ENCODE measurements at places on chromosomes 12 and 14.
A peak's percentile ranks its signal among the peaks of the same experiment; 100 is the strongest.

GRCh38 chr12:41225179-41225578 lies 37.1 kb downstream of the PDZRN4 start:
- no peak for DNase-seq

DNA sequence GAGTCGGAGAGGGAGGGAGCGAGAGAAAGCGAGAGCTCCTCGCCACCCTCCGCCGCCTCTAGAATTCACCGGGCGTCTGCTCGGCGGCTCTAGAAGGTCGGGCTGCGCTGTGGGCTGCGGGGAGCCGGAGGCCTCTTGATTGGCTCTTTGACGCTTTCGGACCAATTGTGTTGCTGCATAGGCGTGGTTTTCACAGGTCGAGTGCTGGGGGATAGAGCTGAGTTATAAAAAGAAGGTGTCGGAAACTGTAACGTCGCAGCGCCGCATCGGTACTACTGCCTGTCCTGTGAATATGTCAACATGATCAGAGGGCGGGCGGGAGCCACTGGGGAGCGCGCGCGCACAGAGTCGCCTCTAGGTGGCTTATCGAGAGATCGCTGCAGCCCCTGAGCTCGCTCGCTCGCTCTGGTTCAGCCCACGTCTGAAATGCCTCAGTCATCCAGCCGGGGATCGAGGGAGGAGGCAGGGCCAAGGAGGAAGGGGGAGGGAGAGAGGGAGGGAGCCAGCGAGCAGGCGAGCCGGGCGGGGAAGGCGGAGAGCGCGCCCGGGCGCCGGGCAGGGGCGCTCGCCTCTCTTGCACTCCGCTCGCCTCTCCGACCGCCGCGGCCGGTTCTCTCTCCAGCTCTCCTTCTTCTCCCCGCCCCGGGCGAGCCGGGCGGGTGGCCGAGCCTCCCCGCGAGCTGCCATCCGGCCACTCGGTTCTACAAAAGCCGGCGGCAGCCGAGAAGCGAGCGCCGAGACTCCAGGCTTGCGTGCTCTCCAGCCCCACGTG lies at the start of gene TBX3:
Gene TBX3, minus strand, starts transcription at position 78 of the 772 bp plus-strand sequence. CDS start 975 bp downstream, outside the sequence.
- peak; percentile 36 for DNase-seq

DNA sequence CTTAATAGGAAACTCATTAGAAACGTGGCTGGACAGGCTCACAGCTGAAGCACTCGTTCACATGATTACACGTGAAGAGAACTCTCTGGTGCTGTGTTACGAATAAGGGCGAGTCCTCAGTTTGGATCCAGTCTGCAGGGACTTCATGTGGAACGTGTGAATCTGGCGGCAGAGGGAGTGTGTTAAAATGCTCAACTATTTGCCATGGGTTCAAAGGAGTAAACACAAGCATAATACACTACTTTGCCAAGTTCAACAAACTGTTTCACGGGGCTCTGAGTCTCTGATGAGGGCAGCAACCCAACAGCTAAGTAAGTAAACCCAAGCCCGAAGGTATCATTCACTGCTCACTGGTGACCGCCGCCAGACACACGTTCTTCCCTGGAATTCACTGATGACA lies 42.4 kb downstream of the NUAK1 start:
- no peak for DNase-seq

GRCh38 chr12:111367661-111368221 lies 1.2 kb downstream of the PHETA1 start:
- no peak for DNase-seq

- DNase-seq = no peak
Measured at GRCh38 chr12:55469291-55469690, 647 bp downstream of the OR6C70 start.

DNA sequence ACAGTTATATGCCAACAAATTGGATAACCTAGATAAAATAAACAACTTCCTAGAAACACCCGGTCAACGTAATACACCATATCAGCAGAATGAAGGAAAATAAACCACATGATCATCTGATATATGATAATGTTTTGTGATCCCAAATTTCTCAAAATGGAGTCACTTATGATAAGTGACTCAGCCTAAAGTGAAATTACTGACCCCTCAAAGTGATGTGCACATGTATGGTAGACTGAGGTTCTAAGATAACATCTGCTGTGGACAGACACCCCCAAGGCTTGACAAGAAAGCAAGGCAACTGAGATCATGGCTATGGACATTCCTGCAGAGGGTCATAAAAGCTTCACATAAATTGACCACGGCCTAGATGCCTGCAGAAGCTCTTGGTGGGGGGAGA lies 105.1 kb upstream of the DCN start:
- DNase-seq = no peak

DNA sequence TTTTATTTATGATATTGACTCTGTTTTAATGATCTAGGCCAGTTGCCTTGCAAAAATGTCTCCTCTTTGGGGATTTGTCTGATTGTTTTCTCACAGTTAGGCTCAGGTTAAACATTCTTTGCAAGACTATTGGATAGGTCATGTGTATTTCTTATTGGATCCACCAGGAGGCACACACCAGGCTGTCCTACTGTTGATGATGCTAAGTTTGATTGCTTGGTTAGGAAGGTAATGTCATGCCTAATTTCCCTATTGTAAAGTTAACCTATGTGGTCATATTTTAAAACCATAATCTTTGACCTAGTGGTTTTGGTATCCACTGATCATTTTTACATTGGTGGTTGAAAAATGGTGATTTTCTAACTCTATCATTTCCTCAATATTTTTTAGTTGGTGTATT lies 137.1 kb downstream of the BRMS1L start:
- DNase-seq = no peak

DNA sequence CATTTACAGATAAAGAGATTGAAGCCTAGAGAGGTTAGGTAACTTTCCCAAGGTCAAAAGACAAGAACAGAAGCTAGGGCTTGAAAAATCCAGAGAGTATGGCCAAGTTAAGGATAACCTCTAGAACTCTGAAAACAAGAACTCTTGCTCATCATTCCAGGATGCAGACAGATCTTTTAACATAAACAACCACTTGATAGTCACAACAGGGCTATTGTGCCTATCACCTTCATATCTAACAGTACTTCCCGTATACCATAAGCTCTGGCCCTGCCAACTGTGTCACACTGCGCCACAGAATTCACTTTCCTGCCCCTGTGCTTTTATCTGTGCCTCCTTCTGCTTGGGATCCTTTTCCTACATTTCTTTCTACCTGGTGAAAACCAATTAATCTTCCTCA lies 18.2 kb downstream of the ERP29 start:
- no peak for DNase-seq

DNA sequence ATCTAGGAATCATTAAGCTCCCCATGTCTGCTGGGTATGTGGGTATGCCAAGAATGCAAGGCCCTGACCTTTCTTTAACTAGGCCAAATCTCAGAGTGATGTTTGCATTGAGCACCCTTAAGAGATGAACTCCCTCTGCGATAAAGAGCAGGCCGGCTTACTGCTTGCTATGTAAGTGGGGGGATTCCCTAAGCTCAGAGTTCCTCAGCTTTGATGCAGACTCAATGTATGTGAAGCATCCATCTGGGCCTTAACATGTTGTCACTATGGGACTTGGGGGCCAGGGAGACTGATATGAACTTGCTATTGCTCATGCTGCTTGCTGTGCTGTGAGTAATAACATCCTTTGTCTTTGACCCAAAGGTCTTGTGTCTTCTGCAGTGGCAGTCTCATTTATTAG lies 149.7 kb downstream of the C12orf75 start:
- DNase-seq = no peak

DNA sequence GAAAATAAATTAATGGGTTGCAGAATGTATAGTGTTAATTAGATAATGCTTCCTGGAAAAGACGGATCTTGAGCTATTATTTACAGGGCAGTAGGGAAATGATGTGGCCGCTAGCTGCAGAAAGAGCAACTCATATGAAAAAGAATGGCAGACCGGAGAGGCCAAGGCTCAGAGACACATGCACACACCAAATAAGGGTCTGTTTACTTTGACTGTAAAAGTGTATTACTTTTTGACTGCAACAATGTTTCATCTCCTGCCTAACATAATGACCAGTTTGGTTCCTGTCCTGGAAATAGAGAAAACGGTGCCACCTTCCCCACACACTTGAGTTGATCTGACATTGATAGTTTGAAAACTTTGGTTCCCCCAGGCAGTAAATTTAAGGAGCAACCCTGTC lies 290.9 kb downstream of the CACNA1C start:
- no peak for DNase-seq

DNA sequence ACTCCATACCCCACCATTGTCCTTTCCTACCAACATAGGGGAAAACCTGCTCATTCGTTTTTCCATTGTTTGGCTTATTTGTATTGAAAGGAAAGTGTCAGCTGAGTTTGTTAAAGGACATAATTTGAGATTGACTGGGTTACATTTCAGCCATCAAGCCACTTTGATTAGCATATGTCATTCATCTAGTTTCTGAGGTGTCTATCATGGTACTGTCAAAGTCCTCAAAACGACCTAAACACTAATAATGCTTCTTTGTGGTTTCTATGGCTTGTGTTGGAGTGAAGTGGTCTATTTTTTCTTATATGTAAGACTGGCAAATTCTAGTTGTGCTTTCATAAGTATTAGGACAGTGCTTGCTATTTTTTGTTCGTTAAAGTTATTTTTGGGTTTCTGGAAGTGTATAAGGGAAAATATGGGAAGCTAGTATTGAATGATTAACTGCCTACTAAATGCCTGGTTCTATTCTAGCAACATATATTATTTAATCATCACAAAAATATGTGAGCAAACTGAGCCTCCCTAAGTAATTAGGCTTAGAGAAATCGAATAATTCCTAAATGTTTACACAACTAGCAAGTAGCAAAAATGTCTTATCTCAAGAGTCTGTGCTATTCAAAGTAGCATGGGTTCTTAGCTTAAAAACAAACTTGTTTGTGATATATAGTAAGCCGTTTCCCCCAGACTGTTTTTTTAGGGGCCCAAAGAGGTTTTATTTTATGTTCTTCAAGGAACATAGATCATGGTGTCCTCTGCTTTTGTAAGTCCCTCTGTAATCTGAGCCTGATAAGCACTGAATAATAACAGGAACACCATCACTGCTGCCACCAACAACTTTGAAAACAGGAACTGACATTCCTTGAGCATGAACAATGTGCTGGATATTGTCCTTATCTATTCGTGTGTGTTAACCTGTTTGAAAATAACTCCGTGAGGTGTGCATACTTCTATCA lies 67.1 kb downstream of the DERA start:
- no peak for DNase-seq

DNA sequence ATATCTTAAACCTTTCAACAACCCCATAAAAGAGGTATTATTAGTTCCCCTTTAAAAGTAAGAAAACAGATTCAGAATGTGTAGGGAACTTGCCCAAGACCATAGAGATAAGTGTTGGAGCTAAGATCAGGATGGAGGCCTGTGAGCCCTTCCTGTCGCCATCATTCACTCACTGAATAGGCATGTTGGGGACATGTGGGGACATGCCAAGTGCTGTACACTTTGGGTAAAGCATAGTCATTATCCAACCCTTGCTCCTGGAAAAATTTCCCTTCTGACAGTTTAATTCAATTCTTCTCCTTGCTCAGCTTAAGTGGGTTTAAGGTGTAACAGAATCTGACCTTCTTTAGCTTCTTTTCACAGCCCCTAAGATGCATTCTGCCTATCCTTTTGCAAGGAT lies 28.0 kb upstream of the C12orf42 start:
- no peak for DNase-seq

- DNase-seq = no peak
Measured at GRCh38 chr12:50043854-50044253, 13.5 kb upstream of the ASIC1 start.

- peak; percentile 74 for DNase-seq
Measured at GRCh38 chr14:106564058-106564643, 1037.8 kb downstream of the TMEM121 start.

GRCh38 chr14:99057576-99058083 lies 214.4 kb downstream of the BCL11B start:
- no peak for DNase-seq

DNA sequence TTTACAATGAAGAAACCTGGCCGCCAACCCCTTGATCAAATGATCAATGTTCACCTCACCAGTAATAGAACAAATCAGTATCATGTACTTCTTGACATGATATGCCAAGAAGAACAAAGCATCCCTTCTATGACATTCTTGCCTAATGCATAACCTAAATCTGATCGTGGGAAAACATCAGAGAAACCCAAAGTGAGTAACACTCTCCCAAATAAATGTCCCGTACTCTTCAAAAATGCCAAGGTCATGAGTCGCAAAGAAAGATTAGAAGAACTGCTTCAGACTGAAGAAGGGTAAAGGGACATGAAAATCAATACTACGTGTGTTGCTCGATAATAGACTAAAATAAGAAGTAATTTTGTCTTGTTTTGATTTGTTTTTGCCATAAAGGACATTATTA lies 11.4 kb upstream of the SLC25A3 start:
- DNase-seq = no peak

DNA sequence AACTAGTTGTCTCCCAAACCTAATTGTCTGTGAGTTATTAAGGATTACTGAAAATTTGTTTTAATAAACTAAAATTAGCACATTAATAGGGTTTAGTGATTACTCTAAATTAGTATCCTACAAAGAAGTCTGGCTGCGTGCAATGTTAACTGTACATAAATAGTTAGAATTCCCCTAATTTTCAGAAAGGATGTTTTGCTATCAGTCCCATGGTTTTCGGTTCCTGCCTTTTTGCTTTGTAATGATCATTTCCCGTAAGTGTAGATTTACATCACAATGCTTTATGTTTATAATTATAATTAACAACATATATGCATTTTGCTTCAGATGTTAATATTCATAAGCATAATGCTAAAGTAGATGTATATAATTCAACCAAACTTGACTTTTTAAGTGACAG lies 19.8 kb upstream of the LYZ start:
- DNase-seq = no peak

GRCh38 chr14:80930095-80930494 lies 11.4 kb downstream of the CEP128 start:
- DNase-seq = no peak

GRCh38 chr14:103775506-103775905 lies 59.9 kb downstream of the ZFYVE21 start:
- no peak for DNase-seq

- no peak for DNase-seq
Measured at GRCh38 chr12:66044731-66045130, 85.8 kb downstream of the LLPH start.

GRCh38 chr14:96351986-96352385 lies 11.2 kb downstream of the ATG2B start:
- DNase-seq = no peak

DNA sequence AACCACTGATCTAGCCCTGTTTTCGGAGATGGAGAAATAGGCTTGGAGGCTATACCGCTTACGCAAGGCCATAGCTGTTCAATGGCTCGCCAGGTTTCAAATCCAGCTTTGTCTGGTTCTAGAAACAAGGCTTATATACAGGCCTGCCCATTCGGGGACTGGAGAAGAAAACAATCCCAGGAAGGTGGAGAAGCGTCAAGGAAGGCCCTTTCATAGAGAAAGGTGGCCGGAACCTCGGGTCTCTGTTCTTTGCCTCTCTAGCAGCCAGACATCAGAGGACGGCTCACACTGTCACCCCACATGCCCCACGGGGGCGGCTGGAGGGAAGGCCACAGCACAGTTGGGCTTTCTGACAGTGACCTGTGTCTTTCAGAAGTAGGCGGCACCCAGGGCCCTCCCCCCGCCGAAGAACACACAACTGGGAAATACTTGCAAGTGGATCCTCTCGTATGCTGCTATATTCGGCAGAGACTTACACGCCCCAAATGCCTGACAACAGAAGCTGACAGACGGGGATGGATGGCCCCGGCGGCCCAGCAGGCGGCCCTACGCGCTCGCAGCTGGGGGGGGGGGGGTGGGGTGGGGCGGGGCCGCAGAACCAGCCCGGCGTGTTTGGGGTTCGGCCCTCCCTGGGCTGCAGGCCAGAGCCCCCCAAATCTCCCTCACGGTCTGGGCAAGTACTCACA lies 4.5 kb upstream of the SETD1B start:
- peak; percentile 67 for DNase-seq

GRCh38 chr14:81187832-81188522 lies 32.8 kb downstream of the GTF2A1 start:
- DNase-seq = no peak

Measured in activated CD4-positive, alpha-beta T cell treated with anti-CD3 and anti-CD28 coated beads, Interleukin-2, amount 10 ng/mL, durations not matched to agents 7 days and 5 days (primary cell).